ENCODE measurements at places on chromosomes 12 and 14.

- DNase-seq, result no peak
These were observed 18.6 kb downstream of the NAP1L1 start for GRCh38 chr12:76065917-76066316.

- DNase-seq, result no peak
These were observed 466.1 kb downstream of the PRKD1 start for GRCh38 chr14:29461506-29461905.

- DNase-seq, result no peak
These were observed 800.2 kb downstream of the FSCB start for GRCh38 chr14:43706900-43707299.

GRCh38 chr14:20791187-20791586, 10.1 kb downstream of the RNASE6 start:
- DNase-seq, result no peak

DNA sequence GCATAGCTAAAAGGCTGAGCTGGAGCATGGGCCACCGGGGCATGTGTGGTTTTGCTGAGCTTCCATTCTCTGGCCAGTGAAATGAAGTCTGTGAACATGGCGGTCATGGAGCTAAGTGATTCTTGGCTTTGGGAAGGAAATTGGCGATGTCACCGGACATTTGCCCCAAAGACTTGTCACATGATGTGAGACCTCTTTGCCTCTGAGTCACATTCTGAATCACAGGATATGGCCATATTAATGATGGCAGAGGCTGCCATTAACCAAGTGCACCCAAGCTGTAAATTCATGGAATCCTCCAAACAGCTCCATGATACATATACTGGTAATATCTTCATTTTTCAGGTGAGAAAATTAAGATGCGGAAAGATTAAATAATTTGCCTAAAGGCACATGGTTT, 27.4 kb upstream of the BATF start:
- DNase-seq, result no peak

DNA sequence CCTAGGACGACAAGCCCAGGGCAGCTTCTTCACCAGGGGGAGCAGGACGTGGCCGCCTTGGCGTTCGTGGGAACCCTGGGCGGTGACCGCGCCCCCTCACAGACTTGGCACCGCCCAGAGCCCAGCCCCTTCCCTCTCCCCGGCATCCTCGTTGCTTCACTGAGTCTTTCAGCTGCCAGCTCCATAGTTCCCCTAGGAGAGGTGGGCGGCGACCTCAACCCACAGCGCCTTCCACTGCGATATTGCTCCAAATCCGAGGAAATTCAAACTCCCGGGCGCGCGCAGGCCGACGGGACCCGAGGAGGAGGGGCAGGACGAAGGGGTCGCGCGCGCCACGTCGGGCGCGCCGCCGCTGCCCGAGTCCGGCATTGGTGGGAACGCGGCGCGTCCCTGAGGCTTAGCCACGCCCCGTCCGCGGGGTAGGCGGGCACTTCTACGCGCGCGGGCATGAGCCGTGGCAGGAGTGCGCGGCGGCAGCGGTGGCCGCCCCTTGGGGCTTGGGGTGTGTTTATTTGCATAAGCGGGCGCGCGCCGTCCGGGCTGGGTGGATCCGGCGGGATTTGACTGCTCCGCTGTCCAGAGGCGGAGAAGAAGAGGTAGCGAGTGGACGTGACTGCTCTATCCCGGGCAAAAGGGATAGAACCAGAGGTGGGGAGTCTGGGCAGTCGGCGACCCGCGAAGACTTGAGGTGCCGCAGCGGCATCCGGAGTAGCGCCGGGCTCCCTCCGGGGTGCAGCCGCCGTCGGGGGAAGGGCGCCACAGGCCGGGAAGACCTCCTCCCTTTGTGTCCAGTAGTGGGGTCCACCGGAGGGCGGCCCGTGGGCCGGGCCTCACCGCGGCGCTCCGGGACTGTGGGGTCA, at the start of the genes APAF1 and IKBIP:
APAF1 (plus strand) TSS at position 579 of the 860 bp plus-strand sequence. CDS start 3,070 bp downstream, outside the sequence.
IKBIP (minus strand) TSS at position 77 of the 860 bp plus-strand sequence. CDS start 87 bp downstream, outside the sequence.
- DNase-seq, result peak; percentile 92

DNA sequence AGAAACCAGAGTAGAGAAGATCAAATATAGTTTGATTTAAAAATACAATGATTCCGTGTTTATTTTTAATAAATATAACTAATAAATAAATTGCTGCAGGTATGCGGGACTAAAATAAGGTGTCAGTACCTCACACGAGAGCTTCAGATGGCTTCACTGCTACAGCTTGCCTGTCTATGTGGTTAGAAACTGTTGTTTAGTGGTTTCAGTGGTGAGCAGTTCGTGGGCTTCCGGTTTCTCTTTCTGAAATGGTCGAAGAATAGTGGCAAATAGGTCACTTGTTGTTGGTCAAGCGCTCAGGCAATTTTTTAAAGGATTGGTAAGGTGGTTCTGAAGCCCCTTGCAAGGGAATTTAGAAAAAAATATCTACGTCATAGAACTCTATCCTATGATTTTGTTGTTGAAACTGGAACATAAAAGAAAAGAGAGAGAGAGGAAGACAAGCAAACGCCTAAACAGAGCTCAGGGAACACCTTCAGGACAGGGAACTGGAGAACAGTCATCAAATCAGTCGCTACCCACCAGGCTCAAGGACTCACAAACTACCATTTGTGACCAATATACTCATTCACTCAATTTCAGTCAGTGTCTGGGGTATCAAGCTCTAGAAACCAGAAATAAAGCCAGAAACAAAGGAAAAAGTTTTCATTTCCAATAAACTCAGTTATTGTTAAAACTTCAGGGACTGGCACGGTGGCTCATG, 31.3 kb downstream of the GABARAPL1 start:
- DNase-seq, result no peak

- no peak for DNase-seq
These were observed 47.8 kb downstream of the SLC41A2 start for GRCh38 chr12:104910196-104910840.

Data from stimulated activated CD8-positive, alpha-beta memory T cell treated with anti-CD3 and anti-CD28 coated beads, Interleukin-15, amount 100 ng/mL, for 24 hours (primary cell).